ENCODE measurements at places on chromosomes 16 and 17.

- DNase-seq: no peak
Observed at GRCh38 chr16:88917146-88917914, 50.9 kb upstream of the PABPN1L start.

- DNase-seq: no peak
Observed at GRCh38 chr17:53844491-53845107, 21.9 kb downstream of the KIF2B start.

DNA sequence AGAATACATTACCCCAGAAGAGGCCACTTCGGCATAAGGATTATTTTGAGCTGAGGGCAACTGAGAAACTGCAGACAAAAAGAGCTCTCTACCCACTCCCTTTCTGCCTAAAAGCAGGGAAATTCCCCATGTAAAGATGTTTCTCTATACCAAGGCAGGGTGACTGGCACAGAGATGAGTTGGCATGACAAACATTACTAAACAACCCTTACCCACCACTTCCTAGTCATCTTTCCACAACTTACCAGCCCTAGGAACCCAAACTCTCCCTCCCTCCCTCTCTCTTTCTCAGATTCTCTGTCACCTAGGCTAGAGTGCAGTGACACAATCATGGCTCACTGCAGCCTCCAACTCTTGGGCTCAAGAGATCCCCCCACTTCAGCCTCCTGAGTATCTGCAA lies 68.6 kb downstream of the EMP2 start:
- no peak for DNase-seq

DNA sequence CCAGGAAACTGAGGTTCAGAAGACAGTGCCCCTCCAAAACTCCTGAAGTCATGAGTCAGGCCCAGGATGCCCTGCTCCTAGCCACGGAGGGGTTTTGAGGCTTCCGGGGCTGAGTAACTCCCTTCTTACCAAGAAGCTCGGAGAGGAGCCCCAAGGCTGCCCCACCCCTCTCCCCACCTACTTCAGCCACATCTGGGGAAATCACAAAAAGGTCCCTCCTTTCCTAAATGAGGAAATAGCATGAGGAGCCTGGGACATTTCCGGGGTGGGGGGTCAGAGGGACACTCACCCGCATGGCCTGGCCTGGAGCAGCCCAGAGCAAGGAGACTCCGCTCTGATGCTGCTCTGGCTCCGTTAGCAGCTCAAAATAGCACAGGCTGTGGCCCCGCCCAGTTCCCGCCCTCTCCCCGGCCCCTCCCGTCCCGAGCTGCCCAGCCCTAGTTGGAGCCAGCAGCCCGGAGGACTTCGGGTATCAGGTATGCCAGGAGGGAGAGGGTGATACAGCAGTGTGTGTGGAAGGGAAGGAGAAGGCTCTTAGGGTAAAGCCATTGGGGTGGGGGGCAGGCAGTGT lies 40.1 kb downstream of the MYO18A start:
- peak; percentile 77 for DNase-seq

DNA sequence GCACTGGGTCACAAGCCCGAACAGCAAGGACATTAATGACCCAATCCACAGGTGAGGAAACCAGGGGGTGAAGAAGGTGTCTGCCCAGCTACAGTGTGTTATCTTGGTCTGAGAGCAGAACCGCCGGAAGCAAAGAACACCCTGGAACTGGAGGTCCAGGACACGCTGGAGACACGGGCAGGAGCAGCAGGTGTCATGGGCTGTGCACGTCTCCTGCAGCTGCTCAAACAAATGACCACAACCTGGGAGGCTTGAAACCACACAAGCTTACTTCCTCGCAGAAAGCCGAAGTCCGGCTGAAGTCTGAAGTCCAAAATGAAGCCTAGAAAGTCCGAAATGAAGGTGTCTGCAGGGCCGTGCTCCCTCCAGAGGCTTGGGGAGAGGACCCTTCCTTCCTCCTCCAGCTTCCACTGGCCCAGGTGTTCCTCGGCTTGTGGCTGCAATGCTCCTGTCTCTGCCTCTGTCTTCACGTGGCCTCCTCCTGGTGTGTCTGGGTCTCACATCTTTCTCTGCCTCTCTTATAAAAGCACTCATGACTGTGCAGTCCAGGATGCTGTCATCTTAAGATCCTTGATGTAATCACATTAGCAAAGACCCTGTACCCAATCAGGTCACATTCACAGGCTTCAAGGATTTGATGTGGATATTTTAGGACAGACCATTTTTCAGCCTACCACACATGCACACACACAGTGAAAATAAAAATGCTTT lies 351.2 kb downstream of the C16orf95 start:
- no peak for DNase-seq

DNA sequence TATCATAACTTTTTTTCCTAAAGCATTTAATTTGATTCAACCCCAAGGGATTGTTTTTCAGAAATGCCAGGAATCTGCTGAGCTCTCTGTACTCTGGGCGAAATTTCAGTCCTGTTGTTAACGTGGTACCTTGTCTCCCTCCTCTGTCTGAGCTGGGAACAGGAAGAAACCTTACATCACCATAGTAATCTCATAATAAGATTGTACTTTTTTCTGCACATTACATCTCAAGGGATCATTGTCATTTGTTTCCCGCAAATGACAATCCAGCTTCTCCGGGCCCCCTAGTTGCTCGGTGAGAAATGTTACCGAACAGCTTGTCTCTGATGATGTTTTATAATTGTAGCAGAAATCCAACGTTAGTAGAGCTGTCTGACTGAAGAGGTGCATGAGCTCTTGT lies 152.7 kb upstream of the ERCC4 start:
- DNase-seq: no peak
